NCI-H187 treated with DMSO at 0.1 percent for 48 hours (cell line): ENCODE measurements at places on chromosomes 5 and 9.

- peak; percentile 91 for DNase-seq
Measured at GRCh38 chr5:124706729-124707361, 39.6 kb downstream of the ZNF608 start.

DNA sequence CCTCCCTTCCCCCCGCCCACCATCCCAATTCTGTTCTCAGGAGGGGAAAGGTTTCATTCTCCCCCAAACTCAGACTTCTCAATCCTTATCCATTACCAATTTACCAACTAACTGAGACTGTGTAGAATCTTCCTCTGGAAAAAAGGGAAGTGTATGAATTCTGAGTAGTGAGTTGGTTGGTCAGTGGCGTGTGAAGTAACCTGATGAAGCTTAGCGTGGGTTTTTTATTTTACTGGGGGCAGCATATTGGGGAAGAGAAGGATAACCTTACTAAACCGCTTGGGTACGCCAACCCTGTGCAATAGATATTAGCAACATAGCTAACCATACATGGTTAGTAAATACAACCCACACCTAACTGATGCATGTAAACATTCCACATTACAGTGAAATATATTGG, 1.1 kb upstream of the DNAJC21 start:
- DNase-seq: no peak

GRCh38 chr9:128180447-128180846, 10.9 kb downstream of the CIZ1 start:
- DNase-seq: no peak

DNA sequence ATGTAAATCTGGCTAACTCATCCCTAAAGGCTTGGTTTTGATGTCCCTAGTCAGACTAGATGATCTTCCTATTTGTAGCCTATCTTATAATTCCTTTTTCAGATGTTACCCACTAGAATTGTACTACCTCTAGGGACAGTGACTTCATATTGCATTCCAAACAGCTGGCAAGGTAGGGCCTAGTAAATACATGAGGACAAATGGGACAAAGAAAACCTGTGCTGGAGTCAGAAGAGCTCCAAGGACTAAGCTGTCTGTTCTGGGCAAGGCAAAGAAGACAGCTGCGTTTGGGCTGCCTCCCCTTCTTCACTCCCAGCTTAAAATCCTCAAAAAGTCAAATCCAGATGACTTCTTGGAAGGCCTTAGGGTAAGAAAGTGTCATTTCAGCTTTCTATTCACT, 10.0 kb downstream of the DMXL1 start:
- DNase-seq: no peak

DNA sequence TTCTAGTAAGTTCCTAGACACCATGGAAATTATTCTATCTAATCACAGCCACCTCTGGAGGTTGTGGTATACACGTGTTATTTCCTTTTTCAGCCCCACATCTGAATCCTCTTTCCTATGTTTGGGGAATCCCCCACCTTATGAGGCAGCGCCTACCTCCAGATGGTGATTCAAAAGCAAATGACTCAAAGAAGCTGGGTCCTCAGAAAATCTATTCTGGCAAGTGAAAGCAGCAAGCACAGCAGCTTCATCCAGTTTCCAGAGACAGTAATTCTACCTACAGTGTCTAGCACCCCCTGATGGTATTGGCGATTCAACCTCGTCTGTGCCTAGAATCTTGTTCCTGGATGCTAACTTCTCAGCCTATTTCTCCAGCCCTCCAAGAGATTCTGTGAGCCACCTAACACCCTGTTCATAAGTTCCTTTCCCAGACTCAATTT, 43.0 kb downstream of the STRBP start:
- no peak for DNase-seq

DNA sequence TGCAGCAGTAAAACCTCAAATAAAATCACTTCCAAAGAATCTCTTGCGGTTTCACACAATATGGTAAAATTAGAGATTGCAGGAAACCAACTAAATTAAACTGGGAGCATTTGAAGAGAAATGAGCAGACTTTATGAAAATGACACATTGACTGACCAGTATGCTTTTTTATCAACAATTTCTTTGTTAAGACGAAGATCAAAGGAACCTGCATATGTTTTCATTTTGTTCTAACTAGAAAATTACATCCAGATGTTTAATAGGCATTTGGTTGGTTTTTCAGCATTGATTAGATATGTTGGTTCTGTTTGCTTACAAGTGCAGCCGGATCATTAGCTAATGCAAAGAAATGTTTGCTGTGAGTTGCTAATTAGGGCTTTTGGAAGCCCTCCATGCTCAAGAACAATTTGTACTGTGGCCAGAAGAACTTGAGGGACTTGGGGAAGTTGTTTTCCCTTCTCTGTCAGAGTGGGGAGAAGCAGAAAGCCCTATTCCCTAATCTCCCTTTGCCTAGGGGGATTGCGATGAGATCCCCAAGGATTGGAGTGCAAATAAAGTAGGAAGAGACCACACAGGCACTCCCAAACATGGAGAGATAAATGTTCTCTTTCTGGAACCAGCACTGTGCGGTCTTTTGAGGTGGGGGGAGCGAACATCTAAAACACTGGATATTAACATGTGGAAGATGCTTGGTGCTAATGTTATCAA, 4.5 kb upstream of the TLE1 start:
- no peak for DNase-seq

DNA sequence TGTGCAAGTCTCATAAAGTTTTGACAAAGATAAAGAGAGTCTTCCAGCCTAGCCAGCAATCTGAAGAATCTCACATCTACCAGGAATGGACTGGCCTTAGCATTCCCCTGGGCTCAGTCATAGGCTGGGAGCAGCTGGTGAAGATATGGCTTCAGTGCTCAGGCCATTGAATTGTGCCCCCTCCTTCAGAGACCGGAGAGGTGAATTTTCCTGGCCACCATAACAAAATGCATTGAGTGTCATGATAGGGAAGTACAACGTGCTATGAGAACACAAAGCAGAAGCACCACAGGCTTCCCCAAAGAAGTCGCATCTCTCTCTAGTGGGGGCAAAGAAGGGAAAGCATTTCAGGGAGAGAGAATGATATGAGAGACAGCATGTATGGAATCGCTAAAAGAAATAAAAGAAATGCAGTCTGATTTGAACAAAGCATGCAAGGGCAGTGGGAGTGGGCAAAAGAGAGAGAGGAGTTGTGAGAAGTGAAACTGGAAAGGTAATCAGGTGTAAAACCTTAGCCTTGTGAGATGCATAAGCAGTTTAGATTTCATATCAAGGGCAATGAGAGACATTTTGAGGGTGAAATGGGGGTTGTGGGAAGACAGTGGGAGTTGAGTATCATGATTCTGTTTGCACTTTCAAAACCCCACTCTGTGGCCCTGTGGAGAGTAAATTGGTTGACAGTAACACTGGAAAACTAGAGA, 57.1 kb upstream of the NMUR2 start:
- DNase-seq: no peak

DNA sequence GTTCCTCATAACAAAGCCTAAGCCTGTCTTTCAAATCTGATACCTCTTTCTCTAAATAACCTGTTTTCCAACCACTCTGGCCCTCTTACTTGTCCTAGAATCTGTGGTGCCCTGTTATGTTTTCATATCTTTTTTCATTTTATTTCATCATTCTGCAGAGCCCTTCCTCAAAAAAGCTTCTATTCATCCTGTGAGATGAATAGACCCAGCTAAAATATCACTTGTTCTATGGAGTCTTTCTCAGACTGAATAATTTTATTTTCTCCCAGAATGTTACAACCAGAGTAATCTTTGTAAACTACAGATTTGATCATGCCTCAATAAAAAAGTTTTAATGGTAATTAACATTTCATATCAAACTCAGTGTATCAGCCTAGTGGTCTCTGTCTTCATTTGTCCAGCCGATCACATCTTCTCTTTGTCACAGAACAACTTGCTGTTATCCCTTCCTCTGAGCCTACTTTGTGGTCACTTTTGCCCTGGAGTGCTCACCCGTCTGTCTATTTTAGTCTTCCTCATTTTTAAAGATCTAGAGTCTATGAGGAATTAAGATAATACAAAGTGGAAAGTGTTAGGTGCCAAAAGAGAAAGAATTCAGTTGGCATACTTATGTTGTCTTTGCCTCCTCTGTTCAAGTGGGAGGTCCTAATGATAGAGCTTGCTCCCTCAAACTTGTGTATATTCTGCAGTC, 77.8 kb downstream of the ZCCHC7 start:
- DNase-seq: no peak

DNA sequence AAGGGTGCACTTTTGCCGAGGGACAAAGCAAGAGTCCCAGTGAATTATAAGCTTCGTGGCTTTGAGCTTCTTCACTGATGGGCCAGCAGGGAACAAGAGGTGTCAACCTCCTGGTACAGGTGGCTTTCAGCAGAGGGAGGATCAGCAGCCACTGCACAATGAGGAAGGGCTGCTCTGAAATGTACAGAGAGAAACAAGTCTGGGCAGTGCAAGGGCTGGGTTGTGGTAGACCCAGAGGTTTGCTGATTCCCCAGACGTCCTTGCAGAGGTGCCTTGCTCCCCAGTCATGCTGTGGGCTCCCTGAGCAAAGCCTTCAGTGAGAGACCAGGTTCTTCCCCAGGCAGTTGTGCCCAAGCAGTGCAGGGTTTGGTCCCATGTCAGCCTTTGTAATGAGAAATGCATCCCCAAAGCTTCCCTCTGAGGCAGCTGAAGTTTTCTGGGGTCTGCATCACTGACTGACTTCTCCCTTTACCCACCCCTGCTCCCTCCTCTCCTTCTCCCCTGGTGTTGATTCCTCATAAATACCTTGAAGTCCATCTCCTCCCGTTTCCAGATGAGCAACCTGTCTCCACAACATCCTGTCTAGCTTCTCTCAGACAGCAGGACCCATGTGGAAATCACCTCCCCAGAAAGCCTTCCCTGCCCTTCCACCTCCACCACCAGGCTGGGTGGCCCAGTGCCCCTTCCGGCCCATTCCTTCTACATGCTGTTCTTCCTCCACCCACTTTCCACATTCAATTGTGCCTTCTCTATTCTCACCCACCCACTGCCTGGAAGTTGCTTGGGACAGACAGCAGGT, 599.6 kb upstream of the ADAMTS16 start:
- no peak for DNase-seq

GRCh38 chr9:846852-847251, 5.4 kb downstream of the DMRT1 start:
- DNase-seq: no peak

- no peak for DNase-seq
Measured at GRCh38 chr5:73393611-73394489, 54.7 kb downstream of the FOXD1 start.

DNA sequence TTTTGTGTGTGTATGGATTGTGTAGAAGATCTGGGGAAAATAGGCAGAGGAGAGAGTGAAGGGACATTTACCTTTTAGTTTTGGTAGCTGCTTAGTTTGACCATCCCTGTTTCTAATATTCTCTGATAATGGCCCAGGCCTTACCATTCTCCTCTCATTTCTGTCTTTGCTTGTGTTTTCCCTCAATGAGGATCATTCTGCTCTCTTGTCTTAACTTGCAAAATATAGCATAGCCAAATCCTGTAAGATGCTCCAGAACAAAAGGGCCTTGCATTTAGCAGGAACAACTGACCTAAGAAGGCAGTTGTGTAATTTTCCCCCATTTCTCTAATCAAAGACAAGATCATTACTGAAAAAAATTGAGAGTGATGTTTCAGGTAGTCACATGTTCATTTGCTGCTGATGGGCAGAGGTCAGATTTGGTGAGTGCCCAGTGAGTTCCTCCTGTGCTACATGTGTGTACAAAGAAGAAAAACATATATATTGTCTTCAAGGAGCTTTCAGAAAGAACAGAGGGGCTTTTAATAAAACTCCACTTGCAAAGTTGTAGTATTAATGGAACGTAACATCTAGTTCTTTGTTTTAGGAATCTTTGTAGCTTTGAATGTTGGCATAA, 139.5 kb downstream of the KDM4C start:
- DNase-seq: no peak

- no peak for DNase-seq
Measured at GRCh38 chr9:4334410-4334813, 34.5 kb upstream of the GLIS3 start.

DNA sequence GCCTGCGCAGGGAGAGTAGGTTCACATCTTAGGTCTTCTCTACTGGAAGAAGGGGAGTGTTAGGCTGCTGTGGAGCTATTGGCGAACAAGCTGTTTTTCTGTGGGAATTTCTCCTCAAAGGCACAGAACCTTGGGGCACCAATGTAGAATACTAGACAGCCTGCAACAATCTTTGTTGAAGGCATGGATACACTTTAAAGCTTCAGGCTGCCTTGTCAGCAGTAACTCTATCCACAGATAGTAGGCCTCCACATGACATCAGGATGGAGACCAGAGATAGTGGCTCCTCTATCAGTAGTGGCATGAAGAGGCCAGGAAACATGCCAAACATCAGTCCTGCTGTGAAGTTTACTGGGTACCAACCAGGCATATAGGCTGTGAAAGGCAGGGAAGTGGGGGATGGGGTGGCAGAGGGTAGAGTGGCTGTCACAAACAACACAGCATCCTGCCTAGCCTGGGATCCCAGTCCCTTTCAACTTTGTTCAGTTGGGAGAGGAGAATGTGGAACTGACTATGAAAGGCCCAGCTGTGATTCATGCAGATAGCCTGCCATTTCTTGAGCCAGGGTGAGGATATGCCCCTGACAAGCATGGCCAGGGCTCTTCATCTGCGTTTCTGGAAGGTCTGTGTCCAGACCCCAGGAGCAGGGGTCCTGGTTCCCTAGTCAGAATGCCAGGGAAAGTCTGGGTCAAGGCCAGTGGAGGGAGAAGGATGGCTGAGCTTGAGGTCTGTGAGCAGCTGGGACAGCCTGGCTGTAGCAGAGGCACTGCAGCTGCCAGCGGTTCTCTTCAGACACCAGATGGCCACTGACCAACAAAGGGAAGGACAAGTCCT, 1.0 kb upstream of the HK3 start:
- no peak for DNase-seq

GRCh38 chr5:53313145-53313544, 167.3 kb upstream of the FST start:
- no peak for DNase-seq

DNA sequence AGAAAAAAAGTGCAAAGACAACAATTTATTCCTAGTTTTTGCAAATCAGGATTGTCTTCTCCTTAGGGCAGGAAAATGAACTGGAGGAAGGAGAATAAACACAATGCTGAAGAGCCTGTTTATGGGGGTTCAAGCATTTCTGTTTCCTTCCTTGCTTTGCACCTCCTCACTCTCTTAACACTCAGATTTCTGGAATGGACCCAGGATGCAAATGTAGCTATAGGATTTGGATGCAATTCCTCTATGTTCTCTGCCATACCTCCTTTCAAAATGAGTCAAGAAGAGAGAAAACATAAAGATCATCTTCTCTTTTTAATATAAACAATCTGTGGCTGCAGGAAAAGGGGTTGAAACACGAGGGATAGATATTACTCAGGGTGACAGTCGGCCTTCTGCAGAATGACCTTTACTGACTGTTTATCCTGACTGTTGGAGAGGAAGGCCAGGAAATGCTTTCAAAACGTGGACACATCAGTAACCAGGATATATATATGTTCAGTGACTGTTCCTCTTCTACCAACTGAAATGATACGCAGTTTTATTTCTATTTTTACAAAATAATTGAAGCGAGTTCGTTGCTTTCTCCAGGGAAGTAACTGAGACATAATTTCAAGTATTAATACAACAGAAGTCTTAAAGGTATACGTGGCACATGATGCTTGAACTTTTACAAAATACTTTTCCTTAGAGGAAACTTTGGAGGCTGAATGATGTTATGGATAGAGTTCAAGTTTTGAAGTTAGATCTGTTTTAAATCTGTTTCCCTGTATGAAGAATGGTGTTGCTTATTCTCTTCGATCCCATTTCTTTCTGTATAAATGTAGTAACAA, 44.4 kb downstream of the ACTBL2 start:
- DNase-seq: no peak

- no peak for DNase-seq
Measured at GRCh38 chr5:110264661-110265060, 461.8 kb downstream of the TMEM232 start.
